ENCODE measurements at places on chromosomes 7 and 10. TPM values are rescaled to one million over a fixed set of nuclear protein-coding genes. Genes with fewer than 3 reads are reported as not detected.

- peak; percentile 24 for DNase-seq
Measured at GRCh38 chr7:35802649-35803048, 1.8 kb downstream of the SEPTIN7 start.

DNA sequence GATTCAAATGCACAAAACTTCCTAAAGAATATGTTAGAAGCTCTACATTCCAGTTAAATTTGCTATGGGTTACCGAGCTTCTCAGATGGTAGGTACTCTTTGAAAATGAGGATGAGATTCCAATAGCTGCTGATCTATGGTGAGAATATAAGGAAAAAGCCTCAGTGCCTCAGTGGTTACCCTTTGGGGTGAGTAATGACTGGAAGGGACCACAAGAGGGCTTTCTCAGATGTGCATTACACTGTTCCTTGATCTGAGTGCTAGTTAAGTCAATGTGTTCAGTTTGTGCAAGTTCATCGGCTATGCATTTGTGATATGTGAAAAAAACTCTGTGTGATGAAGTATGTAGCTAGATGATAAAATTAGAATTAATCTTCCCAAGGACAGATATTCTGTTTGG is 3.5 kb downstream of the NRCAM start:
- DNase-seq: no peak

- DNase-seq: no peak
Measured at GRCh38 chr7:69878591-69878990, 280.3 kb downstream of the AUTS2 start.

DNA sequence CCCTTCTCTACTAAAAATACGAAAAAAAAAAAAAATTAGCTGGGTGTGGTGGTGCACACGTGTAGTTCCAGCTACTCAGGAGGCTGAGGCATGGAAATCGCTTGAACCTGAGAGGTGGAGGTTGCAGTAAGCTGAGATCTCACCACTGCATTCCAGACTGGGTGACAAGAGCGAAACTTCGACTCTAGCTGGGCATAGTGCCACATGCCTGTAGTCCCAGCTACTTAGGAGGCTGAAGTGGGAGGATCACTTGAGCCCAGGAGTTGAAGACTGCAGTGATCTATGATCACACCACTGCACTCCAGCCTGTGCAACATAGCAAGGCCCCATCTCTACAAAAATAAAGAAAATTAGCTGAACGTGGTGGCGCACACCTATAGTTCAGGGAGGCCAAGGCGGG is 1.2 kb upstream of the SPACDR start:
- DNase-seq: no peak

Gene CYP3A5
- total RNA-seq: 0.93 TPM

DNA sequence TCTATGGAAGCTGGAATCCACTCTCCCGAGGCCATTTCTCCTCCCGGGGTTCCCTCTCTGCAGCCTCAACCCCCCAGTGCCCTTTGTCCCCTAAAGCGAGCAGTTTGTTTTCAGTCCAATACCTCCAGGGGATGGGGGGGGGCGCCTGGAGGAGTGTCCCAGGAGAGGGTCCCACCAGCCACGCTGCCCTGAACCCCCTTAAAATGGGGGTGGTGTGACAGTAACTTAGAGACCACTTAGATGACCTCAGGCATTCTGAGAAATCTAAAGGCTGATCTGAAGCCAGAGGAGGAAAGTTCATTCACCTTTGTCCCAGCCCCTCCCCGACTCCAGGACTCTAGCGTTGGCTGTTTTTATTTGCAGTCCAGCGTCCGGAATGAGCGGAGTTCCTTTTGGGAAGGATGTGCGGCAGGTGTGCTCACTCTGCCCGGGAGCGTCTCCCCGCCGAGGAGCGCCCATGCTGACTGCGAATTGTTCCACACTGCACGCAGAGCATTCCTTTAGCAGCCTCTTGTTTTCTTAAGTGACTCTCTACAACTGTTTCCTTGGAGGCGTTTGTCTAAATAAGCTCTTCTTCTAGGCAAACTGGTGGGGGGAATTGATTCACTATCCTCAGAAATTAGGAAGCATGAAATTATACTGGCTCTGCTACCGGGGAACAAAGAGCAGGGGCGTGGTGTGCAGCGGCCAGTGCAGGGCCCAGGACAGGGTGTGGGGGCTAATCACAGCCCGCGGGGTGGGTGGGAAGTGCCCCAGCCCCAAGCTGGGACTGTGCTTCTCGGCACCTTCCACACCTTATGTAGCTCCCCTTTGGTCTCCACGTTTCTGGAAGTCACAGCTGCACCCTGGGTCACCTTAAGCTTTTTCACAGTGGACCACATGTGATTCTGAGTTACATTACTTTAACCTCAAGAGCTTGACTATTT is 46.3 kb downstream of the SYPL1 start:
- DNase-seq: peak; percentile 51

GRCh38 chr10:10831085-10831484 is 186.6 kb upstream of the CELF2 start:
- DNase-seq: no peak

GRCh38 chr7:158325530-158326381 is 261.9 kb downstream of the PTPRN2 start:
- peak; percentile 13 for DNase-seq

GRCh38 chr10:24849051-24849450 is 103.4 kb downstream of the PRTFDC1 start:
- DNase-seq: no peak

- DNase-seq: no peak
Measured at GRCh38 chr10:4138146-4138721, 353.2 kb upstream of the KLF6 start.

DNA sequence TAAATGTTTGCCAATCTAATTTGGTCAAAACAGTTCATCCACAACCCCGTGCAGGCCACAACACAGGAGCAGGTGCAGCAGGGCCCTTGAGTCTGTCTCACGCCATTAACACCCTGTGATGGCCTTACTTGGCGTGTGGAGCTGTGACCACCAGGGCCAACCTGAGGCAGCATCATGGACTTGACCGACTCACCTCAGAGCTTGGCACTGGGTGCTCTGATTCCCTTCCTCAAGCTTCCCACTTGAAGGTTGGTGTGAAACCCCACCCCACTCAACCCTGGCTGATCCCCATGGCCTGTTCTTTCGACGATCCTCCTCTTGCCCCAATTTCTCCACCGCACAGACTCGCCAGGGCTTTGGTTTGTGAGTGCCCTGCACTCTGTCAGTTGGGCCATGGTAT is 623.1 kb downstream of the PTPRN2 start:
- DNase-seq: no peak

GRCh38 chr7:94810496-94810895 is 96.9 kb upstream of the PPP1R9A start:
- DNase-seq: no peak

Gene TMEM178B
- total RNA-seq: 0.62 TPM

DNA sequence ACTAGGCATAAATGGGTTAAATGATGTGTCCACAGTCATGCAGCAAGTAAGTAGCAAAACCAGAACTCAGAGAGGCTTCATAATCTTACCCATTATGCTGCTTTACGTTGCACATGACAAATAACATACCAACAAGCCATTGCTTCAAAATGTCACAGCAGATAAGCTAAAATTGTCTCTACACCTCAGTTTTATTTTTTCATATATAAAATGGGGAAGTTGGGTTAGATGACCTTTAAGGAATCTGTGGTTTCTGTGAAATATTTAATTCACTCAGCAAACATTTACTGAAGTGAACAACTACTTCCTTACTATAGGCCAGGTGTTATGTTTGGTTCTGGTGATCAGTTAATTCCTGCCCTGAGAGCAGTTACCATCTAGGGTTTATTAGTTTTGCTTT is 2.2 kb upstream of the ASCC1 start:
- DNase-seq: no peak

DNA sequence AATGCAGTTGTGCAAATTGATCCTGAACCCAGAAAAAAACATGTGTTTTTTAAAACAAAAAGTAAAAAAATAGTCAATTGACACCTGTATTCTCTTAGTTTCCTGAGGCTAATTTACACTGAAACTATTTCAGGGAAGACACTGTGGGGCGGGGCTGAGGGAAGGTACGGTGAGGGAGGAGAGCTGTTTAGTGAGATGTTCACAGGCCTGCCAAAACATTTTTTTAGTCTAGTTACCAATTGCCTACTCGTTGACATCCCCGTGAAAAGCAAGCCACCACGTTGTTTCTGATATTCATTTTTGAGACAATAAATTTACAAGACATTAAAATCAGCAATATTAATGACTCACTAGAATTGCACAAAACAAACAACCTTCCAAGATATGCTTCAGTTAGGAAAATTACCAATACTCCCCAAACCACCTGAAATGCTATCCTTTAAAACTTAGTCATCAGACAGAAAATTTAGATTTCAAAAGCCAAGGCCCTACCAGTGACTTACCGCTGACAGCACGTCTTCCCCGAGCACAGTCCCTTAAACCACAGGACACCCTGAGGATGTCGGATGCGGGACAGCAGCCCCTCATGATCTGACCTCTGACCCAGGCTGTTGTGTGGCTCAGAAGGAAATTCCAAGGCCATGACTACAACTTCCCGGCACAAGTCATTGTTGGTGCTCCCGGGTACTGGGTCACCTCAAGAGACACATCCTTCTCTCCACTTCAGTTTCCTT is 279.2 kb downstream of the PRPF18 start:
- DNase-seq: no peak

- no peak for DNase-seq
Measured at GRCh38 chr7:121166916-121167315, 161.9 kb upstream of the WNT16 start.

DNA sequence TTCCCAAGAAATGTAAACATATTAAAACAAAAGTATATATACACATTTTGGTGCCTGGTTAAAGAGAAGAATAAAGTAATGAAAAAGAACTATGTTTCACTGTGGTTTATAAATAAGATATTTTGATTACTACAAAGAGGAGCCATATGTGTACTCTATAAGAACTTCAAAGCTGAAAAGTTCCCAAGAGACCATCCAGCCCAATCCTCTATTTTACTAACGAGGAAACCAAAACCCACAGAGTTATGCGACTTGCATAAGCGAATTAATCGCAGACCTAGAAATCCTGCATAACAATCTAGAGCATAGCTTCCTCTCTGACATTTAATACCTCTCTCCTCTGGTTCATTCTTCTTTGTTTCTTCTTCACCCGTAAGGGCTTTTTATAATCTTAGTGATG is 937.1 kb downstream of the CNTNAP2 start:
- no peak for DNase-seq

Gene SFTPA1
- not detected for total RNA-seq

- no peak for DNase-seq
Measured at GRCh38 chr7:101200504-101200861, 353 bp downstream of the MOGAT3 start.

GRCh38 chr7:87548123-87548919 is 52.4 kb downstream of the ABCB1 start:
- no peak for DNase-seq

GRCh38 chr10:121990015-121990677 is 1.2 kb downstream of the TACC2 start:
- no peak for DNase-seq

DNA sequence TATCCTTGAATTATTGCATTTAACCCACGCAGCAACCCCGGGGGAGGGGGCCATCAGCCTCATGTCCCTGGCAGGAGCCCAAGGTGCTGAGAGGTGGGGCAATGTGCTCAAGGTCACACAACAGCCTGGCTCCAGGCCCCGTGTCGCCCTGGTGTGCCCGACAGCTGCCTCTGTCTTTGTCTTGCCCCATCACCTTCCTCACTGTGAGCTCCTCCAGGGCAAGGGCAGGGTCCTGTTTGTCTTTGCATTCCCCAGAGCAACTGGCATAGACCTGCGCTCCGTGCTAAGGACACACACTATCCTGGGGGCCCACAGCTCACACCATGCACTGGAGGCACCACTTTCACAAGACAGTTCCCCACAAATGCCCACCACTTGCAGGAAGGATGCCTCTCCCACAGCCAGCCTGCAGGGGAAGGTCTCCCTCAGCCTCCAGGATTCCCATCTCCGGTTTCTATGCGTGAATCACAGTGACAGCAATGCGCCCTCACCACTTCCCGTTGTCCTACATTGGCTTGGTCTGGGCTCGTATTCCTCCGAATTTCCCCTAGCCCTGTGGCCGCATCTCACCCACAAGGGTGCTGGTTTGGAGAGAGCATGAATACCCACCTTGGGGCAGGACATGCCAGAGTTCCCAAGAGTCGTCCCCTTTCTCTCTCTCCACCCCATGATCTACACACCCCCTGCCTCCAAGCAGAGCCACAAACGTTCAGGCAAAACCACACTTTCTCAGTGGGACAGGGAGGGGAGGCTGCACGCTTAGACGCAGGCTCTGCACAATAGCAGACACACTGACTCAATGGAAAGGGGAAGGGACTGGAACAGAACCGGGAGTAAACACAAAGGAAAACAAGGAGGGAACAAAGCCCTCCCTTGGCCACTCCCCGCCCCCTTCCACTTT is 10.3 kb downstream of the ITPRIP start:
- peak; percentile 95 for DNase-seq

Gene PAX2
- not detected for total RNA-seq

DNA sequence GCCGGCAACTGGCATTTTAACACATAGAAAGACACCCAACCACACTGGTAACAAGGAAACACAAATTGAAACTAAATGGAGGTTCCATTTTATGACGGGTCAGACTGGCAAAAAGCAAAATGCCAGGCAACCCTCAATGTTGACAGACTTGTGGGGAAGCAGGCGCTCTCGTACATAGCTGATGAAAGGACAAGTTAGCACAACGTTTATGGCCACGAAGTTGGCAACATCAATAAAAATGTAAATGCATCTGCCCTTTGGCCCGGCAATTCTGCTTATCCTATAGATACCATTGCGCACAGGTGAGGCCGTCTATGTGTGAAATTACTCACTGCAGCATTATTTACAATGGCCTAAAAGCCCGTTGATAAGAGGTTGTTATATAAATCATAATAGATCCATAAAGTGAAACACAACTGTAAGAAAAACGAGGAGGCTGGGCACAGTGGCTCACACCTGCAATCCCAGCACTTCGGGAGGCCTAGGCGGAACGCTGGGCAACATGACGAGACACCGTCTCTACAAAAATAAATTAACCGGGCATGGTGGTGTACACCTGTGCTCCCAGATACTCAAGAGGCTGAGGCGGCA is 39.8 kb downstream of the FOXL3 start:
- DNase-seq: no peak

Gene OR2A42
- total RNA-seq: 0.04 TPM

Gene ABCB1
- total RNA-seq: 0.53 TPM

Gene CPED1
- total RNA-seq: 26.6 TPM

Gene SKAP2
- total RNA-seq: 6.9 TPM

DNA sequence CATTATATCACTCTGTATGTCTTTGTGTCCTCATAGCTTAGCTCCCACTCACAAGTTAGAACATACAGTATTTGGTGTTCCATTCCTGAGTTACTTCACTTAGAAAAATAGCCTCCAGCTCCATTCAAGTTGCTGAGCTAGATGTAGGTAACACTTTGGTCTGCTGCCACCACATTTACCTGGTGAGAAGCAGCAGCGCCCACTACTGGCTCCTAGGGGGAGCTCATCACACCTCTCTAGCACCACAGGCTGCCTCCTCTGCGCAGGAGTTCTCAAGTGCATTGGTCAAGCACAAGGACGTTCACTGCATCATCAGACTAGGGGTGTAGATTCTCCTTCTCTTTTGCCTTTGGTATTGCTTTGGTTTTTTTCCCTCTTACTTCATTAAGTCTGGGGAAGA is 530.9 kb upstream of the AUTS2 start:
- DNase-seq: no peak

- no peak for DNase-seq
Measured at GRCh38 chr10:103175580-103176285, 17.3 kb downstream of the NT5C2 start.
